H4 (cell line): ENCODE measurements at places on chromosomes 7 and 10. TPM values are rescaled to one million over a fixed set of nuclear protein-coding genes. Genes with fewer than 3 reads are reported as not detected.

DNA sequence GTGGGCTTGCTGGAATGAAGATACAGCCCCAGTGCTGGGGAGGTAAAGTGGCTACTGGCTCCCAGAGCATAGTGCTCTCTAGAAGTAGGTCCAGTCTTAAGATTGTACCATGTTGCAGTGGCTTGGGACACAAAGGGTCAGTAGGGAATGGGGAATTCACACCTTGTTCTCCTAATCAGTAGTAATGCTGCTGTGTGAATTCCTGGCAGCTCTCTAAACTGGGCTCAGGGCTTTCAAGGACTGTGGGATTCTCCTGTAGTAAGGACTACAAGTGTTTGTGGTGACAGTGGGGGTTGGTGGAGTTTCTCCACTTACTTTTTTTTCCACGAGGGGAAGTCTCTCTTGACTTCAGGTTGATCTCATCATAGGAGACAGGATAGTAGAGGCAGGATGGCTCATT is 226.2 kb upstream of the TEX47 start:
- no peak for DNase-seq

The GPR26 gene
- total RNA-seq = not detected in 2 replicates

The DOCK4 gene
- 3.4 and 5.5 TPM in 2 replicates for total RNA-seq

The GSTO2 gene
- total RNA-seq = 0.72 TPM in 1 of 2 replicates, not detected in the other

DNA sequence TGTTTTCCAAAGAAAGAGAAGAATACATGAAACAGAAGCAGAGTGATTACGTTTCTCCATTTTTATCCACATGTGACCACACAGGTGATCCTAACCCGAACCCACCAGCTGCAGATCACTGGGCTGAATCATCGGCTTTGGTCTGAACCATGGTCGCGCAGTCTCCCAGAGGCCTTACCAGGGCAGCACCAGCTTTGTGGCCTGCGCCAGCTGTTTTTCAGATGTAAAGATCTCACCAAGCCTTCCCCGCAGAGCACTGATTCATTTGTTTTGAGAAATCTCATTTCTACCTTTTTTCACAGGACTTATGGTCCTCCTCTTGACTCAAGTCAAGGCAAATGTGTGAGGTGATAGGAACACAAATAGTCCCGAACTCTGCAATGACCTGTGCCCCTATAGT is 207.0 kb upstream of the PPP2R2D start:
- no peak for DNase-seq

GRCh38 chr10:2619916-2620315 is 447.4 kb upstream of the PFKP start:
- no peak for DNase-seq

The VWC2 gene
- 0.04 TPM in 1 of 2 replicates, not detected in the other for total RNA-seq

The STX1A gene
- 3.5 and 12.1 TPM in 2 replicates for total RNA-seq

The MICU1 gene
- total RNA-seq = 53.9 and 54.5 TPM in 2 replicates

GRCh38 chr7:73773700-73774517 is 3.8 kb upstream of the CLDN3 start:
- no peak for DNase-seq

The CALHM3 gene
- total RNA-seq = 0.23 TPM in 1 of 2 replicates, not detected in the other

GRCh38 chr7:101088858-101089529 is 3.7 kb downstream of the TRIM56 start:
- DNase-seq = no peak

The SPACDR gene
- total RNA-seq = 0.84 and 1.0 TPM in 2 replicates

The EPO gene
- not detected in 2 replicates for total RNA-seq

The C7orf57 gene
- total RNA-seq = 0.06 and 0.08 TPM in 2 replicates

The ZDHHC6 gene
- total RNA-seq = 25.7 and 36.0 TPM in 2 replicates

DNA sequence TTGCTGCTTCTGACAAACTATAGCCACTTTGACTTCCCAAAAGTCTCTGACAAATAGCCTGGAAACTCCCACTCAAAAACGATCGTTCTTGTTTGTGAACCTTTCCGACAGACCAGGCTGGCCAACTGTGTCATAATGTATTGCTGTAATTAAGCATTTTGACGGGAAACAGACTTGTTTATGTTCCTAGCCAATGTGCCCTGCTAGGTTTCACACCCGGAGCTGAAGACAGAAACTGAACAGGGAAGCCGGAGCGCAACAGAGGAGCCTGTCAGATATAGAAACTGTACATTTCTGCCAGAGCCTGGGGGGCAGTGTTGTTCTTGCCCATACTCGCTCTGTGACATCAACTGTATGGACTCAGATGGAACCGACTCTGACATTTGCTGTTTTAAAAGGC is 55.3 kb upstream of the C7orf33 start:
- no peak for DNase-seq

DNA sequence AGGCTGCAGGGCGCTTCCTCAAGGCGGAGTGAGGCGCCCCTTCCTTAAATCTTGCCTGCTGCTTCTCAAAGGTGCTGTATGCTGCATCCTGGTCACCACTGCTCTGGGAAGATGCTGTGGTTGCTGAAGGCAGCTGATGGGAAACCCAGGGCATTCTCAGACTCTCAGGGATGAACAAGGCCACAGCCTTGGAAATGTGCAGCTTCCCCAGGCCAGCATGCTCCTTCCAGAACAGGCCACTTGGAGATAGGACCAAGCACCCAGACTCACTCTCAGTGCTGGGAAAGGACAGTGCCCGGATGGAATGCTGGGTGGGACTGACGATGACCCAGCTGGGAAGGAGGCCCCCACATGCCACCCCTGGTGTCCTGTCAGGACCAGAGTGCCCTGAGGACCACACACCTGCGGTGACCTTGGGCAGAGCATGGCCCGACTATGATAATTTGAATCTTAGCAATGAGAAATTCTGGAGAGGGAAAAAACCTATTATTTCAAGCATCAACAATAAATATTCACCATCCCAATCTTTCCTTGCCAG is 235.5 kb downstream of the TNS3 start:
- no peak for DNase-seq

DNA sequence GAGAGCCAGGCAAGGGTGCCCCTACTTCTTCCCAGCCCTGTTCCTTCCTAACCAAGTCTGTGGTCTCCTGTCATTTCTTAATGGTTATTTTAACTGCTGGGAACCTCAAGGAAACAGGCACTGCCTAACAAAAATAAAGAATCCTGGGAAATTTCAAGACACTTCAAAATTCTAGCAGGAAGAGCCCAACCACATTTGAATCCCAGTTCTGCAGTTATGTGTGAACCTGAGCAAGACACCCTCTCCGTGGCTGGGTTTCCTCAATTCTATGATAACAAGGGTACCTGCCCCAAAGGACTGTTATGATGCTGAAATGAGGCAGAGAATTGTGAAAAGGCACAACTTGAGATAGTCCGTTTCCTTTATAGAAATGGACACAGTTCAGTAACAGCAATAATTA is 36.2 kb upstream of the DUSP5 start:
- no peak for DNase-seq

GRCh38 chr10:74650613-74651012 is 175.8 kb upstream of the KAT6B start:
- DNase-seq = no peak
